Activated naive CD8-positive, alpha-beta T cell treated with anti-CD3 and anti-CD28 coated beads, Interleukin-2, amount 10 ng/mL, durations not matched to agents 7 days and 5 days (primary cell): ENCODE measurements at places on chromosomes 3 and 15. TPM values are rescaled to one million over a fixed set of nuclear protein-coding genes. Genes with fewer than 3 reads are reported as not detected.

TRH gene
- not detected for total RNA-seq

CLCN2 gene
- total RNA-seq: 5.7 TPM

LRRIQ4 gene
- 0.22 TPM for total RNA-seq

SIDT1 gene
- 50.6 TPM for total RNA-seq

DNA sequence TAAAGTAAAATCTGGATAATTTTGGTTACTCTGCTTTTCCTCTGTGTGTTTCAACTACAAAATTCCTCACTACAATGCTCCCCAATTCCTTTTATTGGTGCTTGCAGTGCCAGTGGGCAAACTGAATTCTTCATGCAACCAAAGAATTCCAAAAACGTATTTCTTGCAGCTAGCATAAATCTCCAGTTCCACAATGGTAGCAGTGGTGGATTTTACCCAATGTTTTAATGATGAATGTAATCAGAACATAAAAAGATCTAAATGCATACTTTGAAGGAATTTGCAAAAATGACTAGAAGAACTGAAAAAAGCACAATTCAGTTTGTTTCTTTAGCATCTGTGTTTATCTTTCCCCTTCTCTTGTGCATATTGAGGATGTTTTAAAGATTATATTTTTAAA lies 359.6 kb upstream of the TPRG1 start:
- H3K27me3 ChIP-seq: peaks cover 2% of the 10 kb centered on the region
- no peak overlapping the region for H3K4me3 ChIP-seq
- peaks cover 23% of the 10 kb centered on the region for H3K36me3 ChIP-seq
- H3K4me1 ChIP-seq: no peaks in the 10 kb centered on the region
- no peak for DNase-seq

GRCh38 chr3:192830291-192831110 lies 87.2 kb downstream of the MB21D2 start:
- no peak for DNase-seq
- H3K4me1 ChIP-seq: peaks cover 10% of the 10 kb centered on the region
- H3K27me3 ChIP-seq: no peaks in the 10 kb centered on the region
- H3K36me3 ChIP-seq: peaks cover 8% of the 10 kb centered on the region
- no peak overlapping the region for H3K27ac ChIP-seq

DNA sequence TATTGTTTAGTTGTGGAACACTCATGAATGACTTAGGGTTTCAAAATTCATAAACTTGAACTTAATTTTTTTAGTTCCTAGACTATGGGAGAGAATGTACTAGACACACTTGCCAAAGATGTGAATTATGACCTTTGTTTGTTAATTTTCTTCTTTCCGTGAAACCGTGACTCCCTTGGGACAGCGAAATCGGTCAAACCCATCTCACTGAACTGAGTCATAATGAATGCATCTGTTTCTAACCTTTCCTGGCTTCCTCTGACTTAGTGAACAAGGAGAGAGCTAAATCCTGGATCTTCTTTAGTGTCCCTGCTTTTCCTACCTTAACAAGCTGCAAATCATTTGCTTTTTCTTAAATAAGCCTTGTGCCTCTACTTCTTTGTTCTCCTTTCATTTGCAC lies 85.5 kb downstream of the LARS2 start:
- peaks cover 10% of the 10 kb centered on the region for H3K36me3 ChIP-seq
- H3K27me3 ChIP-seq: no peaks in the 10 kb centered on the region
- DNase-seq: no peak
- no peaks in the 10 kb centered on the region for H3K4me1 ChIP-seq
- no peak overlapping the region for H3K27ac ChIP-seq

DNA sequence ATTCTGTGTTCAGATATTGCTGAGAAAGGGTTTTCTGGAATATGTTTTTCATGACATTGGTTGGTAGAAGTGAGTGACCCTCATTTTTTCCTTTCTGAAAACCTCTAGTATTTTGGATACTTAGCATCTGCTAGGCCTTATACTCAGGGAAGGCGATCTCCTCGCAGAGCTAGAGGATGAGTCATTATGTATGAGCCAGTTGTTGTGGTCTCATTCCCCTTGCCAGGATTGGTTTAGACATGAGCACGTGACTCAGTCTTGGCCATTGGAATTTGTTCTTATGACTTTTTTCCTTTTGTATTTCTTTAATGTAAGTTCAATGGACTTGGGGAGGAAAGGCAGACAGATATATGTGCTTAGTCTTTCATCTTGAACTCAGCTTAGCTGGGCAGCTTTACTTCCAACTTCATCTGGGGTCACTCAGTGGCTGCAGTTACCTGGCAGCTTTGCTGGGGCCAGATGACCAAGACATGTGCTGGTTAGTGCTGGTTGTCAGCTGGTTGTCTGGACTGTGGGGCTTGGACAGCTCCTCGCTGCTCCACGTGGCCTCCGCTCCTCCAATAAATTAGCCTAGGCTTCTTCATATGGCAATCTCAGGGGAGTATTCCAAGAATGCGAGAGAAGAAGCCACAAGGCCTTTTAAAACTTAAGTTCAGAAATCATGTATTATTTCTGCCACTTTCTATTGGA lies 207.5 kb downstream of the IL20RB start:
- peaks cover 2% of the 10 kb centered on the region for H3K27me3 ChIP-seq
- H3K27ac ChIP-seq: no peak overlapping the region
- H3K4me3 ChIP-seq: no peak overlapping the region
- H3K4me1 ChIP-seq: no peaks in the 10 kb centered on the region
- DNase-seq: no peak

- no peak overlapping the region for H3K27ac ChIP-seq
- no peak for DNase-seq
- no peaks in the 10 kb centered on the region for H3K27me3 ChIP-seq
- H3K36me3 ChIP-seq: peaks cover 28% of the 10 kb centered on the region
These were observed 51.0 kb downstream of the VGLL4 start for GRCh38 chr3:11592445-11593298.

DNA sequence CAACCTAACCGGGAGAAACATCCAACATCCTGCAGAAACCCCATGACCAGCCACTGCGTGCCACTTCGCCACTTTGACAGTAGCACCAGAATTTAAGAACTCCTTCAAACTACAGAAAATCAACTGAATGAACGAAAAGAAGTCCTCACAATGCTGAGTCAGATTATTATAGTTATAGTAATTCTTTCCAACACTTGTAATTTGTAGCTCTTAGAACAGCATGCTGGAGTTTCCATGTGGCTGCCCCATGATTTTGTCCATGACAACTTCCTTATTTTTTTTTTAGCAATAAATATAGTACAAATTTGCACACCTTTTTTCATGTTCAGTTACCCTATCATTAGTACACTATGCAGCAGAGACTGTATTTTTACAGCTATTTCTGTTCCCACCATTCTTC lies 26.1 kb upstream of the SSR3 start:
- H3K4me1 ChIP-seq: peaks cover 4% of the 10 kb centered on the region
- no peak for DNase-seq
- peaks cover 2% of the 10 kb centered on the region for H3K36me3 ChIP-seq
- no peak overlapping the region for H3K27ac ChIP-seq

DNA sequence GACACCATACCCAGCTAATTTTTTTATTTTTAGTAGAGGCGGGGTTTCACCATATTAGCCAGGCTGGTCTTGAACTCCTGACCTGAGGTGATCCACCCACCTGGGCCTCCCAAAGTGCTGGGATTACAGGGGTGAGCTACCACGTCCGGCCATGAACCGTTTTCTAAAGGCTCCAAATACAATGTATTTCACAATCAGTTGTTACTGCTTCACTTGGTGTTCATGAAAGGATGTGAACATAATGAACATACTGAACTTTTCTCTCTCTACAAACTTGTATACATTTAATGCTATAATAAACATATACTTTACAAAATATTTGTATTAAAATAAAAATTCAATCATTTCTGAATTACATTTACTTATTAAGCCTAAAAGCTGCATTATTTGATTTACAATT lies 28.9 kb downstream of the TBL1XR1 start:
- no peak overlapping the region for H3K4me3 ChIP-seq
- no peak overlapping the region for H3K27ac ChIP-seq
- no peak for DNase-seq
- H3K4me1 ChIP-seq: peaks cover 33% of the 10 kb centered on the region

- H3K36me3 ChIP-seq: no peaks in the 10 kb centered on the region
- peaks cover 5% of the 10 kb centered on the region for H3K27me3 ChIP-seq
- no peak overlapping the region for H3K27ac ChIP-seq
- no peak overlapping the region for H3K4me3 ChIP-seq
- no peak for DNase-seq
These were observed 25.7 kb upstream of the PTX3 start for GRCh38 chr3:157410945-157411344.
